ENCODE measurements at places on chromosomes 6 and 20.

- peak; percentile 81 for DNase-seq
Observed at GRCh38 chr6:167892835-167893815, 66.4 kb downstream of the AFDN start.

- no peak for DNase-seq
Observed at GRCh38 chr20:41784209-41784958, 166.2 kb upstream of the CHD6 start.

- DNase-seq: no peak
Observed at GRCh38 chr20:1255675-1256074, 10.4 kb upstream of the SNPH start.

DNA sequence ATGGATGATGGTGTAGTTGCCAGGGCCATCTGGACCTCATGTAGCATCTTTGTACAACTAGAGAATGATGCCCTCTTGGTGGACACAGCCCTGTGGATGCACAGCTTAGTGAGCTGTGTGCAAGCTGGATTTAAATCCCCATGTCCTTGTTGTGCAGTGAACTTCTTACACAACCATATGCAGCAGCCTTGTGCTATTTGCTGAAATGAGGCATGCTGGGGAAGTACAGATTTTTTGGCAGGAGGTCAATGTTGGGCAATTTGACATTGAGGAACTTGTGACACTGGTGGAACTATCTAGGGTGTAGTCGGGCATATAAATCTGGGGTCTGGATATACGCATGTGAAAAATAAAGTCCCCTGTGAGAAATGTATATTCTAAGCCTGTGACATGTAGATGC lies 5.8 kb upstream of the CDC5L start:
- DNase-seq: no peak

- DNase-seq: no peak
Observed at GRCh38 chr6:20948556-20948955, 414.3 kb downstream of the CDKAL1 start.

DNA sequence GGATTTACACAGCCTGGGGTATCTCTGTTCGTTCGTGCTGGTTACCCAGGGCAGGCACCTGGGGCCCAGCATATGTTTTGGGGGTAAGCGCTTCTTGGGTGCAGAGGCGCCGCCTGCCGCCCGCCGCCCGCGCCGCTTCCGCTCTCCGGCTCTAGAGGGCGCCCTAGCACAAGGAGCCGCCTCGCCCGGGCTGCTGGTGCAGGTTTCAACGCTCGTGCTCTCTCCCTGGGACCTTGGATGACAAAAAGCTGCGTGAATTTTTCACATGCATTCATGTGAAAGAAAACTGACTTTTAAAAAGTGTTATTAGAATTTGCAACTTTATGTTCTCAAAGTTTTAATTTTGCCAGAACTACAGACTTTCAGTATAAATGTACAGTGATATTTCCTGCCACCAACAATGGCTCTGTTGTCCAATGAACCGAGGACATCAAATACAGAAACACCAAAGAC lies 32.5 kb downstream of the PRR18 start:
- DNase-seq: peak; percentile 61

- no peak for DNase-seq
Observed at GRCh38 chr20:62406635-62407176, 379 bp downstream of the CABLES2 start.

DNA sequence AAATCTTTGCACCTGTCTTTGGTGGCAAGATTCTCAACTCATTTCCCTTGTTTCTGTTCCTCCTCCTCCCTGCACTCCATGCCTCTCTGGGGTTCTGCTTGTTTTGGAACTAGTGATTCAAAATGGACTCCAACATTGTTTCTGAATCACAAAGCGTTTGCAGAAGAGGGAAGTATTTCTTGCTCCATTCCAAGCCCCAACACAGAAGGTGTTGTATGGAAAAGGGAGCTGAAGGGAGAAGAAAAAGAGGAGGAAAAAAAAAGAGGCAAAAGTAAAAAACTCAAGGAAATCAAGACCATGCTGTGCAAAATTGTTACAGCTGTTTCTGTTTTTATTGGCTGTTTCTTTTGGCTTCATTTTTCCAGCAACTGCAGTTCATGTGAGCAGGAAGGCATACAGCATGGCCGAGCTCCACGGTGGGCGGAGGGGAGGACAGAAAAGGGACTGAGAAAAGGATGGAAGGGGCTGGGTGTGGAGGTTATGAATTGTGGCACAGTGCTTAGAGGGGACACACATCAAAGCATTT lies 66.9 kb upstream of the PRL start:
- DNase-seq: no peak

DNA sequence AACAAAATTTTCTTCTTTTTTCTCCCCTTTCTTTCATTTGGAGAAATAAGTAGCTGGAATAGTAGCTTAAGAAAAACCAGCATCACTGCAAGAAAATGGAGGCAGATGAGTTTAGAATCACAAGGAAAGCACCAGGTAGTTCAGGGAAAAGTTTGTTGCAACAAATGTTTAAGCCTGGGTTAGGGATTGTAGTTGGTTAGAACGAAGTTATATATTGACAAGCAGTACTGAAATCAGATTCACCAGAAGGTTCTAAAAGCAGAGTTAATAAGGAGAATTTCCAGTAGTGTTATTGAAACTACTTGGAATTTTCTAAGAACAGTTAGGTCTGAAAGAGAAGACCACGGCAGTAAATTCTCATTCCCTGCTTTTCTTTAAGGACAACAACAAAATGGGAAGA lies 70.2 kb downstream of the BMP2 start:
- DNase-seq: peak; percentile 74

- DNase-seq: no peak
Observed at GRCh38 chr6:40341726-40342125, 245.4 kb downstream of the LRFN2 start.

DNA sequence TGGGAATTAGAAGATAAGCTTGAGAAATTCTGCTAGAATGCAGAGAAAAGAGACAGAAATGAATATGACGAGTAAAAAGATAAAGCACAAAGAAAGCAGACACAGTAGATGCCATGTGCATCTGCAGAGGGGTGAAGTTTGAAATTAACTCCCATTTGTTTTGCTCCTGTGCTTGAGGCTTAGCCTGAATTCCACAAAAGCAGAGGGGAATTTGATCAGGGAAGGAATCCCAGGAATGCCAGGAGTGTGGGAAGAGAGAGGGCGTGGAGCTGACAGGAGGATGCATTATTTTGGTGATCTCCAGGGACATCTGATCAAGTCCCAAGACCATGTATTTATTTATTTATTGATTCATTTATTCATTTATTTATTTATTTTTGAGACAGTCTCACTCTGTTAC lies 55.6 kb downstream of the SLC22A1 start:
- DNase-seq: peak; percentile 55

- peak; percentile 48 for DNase-seq
Observed at GRCh38 chr6:89729818-89730217, 89.8 kb downstream of the MDN1 start.

DNA sequence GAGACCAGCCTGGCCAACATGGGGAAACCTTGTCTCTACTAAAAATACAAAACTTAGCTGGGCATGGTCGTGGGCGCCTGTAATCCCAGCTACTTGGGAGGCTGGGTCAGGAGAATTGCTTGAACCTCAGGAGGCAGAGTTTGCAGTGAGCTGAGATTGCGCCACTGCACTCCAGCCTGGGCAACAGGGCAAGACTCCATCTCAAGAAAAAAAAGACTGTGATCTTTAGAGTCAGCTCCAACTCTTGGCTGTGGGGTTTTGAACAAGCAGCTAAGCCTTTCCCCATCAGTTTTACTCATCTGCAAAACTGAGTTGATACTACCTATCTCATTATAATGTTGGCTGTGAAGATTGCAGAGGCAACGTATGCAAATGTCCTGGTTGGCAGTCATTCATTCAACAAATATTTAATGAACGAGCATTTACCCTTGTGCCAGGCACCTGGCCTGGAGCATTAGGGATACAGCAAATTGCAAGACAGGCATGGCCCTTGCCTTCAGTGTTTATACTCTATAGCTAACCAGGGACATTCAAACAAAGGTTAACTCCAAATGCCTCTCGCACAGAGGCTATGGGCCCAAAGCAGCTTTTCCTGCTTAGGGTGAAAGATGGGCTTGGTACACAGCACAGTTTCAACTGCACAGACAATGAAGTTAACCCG lies 37.8 kb downstream of the ILRUN start:
- no peak for DNase-seq

DNA sequence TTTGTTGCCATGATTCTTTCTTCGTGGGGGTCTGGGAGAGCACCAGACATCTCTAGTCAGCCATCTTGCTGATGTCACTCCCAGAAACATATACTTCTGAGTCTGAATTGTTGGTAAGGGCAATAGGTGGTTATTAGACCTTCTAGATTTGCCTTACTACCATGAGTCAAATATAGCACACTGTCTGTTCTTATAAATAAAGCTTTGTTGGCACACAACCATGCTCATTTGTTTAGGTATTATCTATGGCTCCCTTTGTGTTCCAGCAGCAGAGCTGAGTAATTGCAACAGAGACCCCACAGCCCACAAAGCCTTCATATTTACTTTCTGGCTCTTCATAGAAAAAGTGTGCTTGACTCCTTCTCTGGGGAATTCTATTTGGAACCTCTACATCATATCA lies 62.9 kb downstream of the CDH26 start:
- no peak for DNase-seq

GRCh38 chr6:170448751-170449630 lies 104.1 kb downstream of the PSMB1 start:
- DNase-seq: no peak

DNA sequence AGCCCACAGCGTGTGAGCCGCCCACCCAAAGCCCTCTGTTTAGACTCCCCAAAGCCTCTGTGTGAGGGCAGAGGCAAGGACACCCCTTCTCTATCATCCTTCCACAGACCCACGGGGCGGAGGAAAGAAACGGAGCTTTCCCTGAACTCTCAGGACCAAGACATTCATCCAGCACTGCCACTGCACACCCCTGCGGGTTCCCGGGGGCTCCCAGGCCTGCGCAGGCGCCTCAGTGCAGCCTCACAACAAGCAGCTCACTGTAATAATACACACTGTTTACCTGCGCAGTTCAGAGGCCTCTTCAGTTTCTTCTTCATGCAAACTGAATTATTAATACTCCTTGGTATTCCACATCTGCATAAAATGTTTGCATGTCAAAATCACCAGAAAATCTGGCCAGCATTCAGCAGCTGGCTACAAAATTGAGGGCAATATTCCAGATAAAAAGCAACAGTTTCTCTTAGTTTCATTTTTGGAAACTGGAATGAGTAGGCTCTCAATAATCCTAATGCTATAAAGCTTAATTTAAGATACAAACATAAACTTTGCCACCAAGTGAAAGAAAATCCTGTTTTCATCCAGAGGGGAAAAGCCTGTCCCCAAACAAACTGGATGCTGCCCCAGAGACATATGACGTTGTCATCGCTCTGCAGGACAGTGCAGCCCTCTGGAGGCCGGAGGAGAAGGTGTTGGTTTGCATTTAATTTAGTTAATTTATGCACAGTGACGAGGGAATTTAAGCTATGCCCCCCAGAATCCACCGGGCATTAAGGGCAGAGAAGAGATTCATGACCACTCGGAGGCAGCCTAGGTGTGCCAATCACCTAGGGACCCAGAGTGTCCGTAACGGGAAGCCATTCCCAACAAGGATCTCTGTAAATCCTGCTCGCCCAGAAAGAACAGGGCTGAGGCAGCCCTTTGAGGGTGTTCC lies 45.3 kb downstream of the NINL start:
- DNase-seq: peak; percentile 62

GRCh38 chr20:25394276-25394675 lies 3.6 kb upstream of the ABHD12 start:
- no peak for DNase-seq

GRCh38 chr6:6008089-6008647 lies 1.4 kb upstream of the NRN1 start:
- no peak for DNase-seq

DNA sequence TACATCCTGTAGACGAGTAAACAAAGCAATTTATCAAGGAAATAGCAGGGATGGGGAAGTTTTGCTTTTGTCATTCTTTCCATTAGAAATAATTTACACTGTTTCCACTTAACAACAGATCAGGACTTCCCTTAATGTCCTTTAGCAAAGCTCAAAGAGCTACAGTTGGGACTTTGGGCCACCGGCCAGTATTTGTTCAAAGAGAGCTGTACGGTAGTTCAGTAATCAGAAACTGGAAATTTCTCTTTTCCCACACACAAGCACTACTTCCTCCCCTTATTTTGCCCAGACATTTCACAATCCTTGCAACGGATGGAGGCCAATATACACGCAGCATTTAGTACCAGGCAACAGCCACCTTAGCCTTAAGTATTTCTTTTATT lies 12.1 kb upstream of the HINT3 start:
- DNase-seq: no peak

DNA sequence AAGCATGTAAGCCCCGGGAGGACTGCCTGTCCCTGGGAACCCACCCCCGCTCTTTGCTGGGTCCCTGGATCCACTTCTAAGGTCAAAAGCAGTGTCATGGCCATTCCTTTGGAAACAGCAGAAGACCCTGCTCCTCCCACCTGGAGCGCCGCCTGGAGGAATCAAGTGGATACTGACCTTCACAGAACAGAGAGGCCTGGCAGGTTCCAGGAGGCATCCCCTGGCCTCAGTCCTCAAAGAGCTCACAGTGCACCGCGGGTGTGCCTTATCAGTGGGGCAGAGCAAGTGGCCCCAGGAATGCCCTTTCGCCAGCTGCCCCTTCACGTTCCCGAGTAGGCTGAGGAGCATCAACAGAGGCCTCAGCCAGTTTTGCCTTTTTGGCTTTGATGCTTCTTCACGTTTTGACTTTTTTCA lies 11.1 kb upstream of the SLC4A11 start:
- no peak for DNase-seq

- peak; percentile 30 for DNase-seq
Observed at GRCh38 chr20:33291830-33292355, 8.9 kb downstream of the BPIFB1 start.

GRCh38 chr6:47844881-47845280 lies 63.0 kb downstream of the OPN5 start:
- DNase-seq: no peak

DNA sequence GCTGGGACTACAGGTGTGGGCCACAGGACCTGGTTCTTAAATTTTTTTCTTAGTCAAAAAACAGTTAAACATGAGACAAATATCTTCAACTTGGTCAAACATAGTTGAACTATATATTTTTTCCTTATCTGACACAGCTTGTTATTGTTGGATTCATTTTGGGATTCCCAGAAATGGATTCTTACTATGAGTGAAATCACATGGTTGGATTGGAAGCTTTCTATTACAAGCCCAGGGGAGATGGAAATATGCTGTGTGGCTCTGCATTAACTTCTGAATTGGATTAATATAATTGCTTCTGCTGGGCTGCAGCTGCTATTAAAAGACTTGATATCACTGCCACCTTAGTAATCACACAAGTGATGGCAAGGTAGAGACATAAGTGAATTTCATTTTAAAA lies 126.4 kb upstream of the DUSP22 start:
- no peak for DNase-seq

DNA sequence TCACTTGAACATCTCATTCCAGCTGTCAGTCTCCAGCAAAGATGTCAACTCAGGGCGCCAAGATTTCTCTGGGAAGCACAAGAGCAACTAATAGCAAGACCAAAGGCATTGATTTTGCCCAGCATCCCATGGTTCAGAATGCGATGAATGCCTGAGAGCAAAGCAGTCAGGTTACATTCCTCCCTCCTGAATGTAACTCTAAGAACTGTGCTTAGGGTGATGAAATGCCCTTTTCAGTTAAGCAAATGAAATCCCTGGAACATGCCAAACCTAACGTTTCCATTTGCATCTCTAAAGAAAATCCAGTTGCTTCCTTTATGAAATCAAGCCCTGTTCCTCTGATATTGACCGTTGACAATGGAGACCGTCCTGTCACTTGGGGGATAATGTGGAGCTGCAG lies 224.0 kb upstream of the PLN start:
- no peak for DNase-seq
